ENCODE measurements at places on chromosomes 11 and 22.

GRCh38 chr11:72349616-72350218 is 84.6 kb downstream of the CLPB start:
- DNase-seq: peak; percentile 56

DNA sequence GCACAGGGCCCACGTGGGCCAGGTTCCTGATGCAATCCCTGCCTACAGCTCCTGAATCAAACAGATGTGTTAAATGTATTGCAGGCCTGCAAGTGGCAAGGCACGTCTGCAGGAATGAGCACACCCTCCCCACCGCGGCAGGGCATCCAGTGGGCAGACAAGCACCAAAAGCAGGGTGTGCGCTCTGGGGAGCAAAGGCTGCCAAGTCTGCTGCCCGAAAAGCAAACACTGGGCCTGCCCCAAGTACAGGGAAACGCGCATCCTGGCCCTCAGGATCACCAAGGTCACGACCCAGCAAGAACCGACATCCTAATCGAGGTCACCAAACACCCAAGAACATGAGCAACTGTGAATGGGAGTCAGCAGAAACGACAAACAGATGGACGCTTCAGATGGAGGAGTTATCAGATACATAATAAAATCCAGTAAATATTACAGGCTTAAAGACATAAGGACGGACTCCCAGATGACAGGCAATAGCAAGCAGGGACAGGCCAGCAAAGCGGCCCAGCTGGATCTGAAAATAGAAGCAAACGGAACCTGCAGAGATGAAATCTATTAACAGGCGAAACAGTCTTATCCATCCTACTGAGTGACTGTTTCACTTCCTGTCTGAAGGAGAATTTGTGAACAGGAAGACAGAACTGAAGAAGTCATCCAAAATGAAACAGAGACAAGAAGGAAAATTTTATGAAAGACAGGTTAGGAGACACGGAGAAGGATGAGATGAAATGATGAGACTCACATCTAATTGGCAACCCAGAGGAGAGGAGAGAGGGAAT is 26.7 kb downstream of the CARS1 start:
- DNase-seq: peak; percentile 21

GRCh38 chr11:108873941-108874340 is 209.1 kb downstream of the DDX10 start:
- DNase-seq: no peak

DNA sequence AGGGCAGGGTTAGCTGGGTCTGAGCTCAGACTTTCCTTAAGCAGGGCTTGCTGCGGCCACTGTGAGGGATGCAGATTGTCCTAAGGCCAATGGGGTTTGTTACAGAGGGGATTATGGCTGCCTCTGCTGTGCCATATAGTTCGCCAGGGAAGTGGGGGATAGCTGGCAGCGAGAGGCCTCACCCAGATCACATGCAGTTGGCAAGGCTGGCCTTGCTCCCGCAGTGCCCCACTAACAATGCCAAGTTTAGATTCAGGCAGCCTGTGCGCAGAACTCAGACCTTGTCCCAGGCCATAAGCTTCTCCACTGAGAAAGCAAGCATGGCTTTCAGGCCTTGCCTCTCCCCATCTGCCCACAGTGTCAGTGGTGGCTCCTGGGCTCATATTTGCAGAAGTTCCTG is 4.7 kb upstream of the APOL2 start:
- peak; percentile 53 for DNase-seq

DNA sequence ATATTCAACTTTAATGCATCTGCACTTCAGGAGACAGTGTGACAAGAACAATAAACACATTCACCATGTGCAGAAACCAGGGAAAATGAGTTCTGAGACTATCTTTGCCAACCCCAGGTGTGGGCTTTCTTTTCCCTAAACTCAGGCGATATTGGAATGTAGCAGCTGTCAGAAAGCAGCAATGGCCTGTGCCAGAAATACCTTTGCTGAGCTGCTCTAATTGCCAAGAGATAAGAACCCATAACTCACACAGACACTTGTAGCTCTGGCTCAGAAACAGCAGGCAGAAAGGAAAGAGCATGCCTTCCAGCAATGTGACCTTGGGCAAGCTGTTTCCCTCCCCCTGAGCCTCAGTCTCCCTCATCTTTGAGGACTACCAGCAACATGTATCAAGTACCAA is 77.6 kb downstream of the PLEKHA7 start:
- no peak for DNase-seq

GRCh38 chr11:65501472-65502273 is 2.8 kb downstream of the MALAT1 start:
- DNase-seq: no peak

- no peak for DNase-seq
Measured at GRCh38 chr11:70916351-70916750, 336.0 kb downstream of the SHANK2 start.

DNA sequence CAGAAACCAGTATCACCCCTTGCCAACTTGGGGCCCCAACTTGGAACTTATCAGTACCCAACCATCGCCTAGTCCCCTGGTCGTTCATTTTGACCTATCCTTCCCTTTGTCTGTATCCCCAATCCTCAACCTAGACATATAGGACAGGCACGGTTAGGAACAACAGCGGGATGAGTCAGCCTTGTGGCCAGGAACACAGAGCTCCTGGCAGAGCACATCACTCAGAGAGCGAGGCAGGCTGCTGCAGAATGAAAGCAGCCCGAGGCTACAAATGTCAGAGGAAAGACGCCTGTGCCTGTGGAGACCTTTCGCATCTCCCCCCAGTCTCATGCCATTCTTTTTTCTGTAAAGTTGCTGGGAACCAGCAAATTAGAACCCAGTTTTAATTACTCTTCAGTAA is 14.6 kb downstream of the DKK3 start:
- DNase-seq: peak; percentile 65

DNA sequence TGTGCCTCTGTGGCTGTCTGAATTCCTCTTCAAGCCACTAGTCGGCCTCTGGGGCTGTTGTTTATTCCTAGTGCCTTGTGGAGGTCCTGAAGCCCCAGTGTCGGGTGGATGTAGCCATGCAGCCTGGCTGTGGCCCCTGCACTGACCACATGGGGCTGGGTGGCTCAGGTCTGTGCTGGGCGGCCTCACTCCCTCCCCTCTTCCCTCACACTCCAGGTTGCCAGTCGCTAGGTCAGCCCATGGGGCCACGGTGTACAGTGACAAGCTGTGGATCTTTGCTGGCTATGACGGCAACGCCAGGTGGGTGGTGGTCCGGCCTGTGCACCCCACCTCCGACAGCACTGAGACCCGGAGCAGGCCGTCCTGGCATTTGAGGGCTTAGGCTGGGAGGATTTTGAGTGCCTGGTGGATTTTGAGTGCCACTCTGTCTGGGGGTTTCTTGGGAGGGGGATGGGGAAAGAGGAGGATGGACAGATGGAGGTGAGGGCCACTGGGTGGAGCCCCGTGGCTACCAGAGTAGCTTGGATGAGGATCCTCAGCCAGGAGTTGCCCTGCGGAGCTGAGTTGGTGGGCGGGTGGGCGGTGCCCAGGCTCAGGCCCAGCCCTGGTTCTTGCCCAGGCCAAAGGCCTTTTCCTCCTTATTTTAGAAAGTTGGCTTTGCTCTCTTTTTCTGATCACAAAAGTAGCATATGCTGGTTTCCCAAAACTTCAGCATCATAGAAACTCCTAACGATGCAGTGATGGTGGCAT is 6.7 kb downstream of the LZTR1 start:
- DNase-seq: no peak

GRCh38 chr11:13917904-13918303 is 44.6 kb upstream of the SPON1 start:
- DNase-seq: no peak

DNA sequence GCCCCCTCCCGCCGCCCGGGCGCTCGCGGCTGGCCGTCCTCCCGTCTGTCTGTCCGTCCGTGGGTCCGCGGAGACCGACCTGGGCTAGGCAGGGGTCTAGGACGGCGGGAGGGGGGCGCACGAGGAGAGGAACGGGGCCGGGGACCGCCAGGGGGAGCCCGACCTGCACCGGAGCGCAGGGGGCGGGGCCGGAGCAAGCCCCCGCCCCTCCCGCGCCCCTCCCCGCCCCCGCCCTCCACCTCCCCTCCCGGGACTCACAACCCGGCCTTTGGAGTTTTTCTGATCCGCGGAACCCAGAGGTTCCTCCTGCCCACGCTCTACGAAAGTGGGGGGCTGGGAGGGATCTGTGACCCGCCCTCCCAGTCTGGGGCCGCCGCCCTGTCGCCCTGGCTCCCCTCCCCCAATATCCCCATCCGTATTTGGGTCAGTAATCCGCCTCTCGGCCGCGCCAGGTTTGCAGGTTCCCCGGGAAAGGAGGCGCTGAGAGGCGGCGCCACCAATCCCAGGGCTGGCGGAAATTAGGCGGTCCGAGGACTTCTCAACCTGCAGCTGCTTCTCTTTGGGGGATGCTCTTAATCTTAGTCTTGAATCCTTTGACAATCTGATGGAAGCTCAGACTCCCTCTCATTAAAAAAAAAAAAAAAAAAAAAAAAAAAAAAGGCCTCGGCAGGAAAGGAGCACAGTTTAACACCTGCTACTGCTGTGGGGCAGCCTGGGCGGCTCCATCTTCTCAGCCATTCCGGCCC is 925 bp upstream of the KCNJ11 start:
- DNase-seq: peak; percentile 87

GRCh38 chr22:42873356-42873755 is 16.3 kb upstream of the ARFGAP3 start:
- no peak for DNase-seq

DNA sequence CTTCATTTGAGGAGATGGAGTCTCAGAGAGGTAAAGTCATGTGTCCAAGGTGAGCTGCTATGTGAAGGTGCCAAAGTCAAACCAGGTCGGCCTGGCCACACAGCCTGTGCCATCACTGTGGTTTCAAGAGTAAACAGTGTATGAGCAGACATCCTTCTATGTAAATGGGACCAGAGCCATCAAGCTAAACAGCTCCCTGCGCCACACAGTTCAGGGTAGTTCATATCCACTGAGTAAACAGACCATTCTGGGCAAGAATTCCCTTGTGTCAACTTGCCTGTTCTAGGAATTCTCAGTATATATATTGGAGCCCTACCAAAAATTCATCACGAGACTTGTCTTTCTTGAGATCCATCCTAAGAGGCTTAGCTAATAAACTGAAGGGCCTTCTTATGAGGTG is 77.5 kb downstream of the AMOTL1 start:
- DNase-seq: no peak

- DNase-seq: no peak
Measured at GRCh38 chr22:29450222-29450621, 11.8 kb downstream of the RFPL1 start.

DNA sequence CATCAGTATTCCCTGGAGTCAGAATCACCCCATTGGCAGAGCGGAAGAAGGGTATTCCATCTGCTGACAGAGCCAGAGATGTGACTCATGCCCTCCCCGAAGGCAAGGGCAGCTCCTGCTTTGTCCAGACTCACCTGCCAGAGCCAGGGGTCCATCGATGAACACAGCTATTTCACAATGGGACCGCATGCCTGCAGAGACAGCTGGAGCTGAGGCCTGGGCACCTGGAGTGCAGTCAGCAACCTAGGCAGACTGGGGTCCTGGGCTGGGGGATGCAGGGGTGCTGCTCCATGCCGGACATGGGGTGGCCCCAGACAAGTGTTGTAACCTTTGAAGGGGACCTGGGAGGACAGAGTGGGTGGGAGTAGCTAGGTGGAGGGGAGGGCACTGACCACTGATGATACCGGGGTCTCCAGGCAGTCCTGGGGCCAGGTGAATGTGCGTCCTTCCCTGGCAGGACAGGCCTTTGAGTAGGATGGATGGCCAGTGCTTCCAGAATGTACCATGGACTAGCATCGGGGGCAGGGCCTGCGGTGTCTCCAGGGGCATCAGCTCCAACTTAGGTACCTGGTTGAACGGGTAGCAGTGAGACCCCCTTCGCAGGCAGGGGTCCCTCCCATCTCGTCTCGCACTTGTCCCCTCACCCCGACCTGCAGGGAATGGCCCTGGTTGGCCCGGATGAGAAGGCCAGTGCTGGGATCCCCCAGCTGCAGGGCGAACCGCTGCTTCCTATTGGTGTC is 1.7 kb downstream of the TRPT1 start:
- DNase-seq: no peak

GRCh38 chr11:61976420-61976800 is 9.0 kb upstream of the FTH1 start:
- DNase-seq: no peak

DNA sequence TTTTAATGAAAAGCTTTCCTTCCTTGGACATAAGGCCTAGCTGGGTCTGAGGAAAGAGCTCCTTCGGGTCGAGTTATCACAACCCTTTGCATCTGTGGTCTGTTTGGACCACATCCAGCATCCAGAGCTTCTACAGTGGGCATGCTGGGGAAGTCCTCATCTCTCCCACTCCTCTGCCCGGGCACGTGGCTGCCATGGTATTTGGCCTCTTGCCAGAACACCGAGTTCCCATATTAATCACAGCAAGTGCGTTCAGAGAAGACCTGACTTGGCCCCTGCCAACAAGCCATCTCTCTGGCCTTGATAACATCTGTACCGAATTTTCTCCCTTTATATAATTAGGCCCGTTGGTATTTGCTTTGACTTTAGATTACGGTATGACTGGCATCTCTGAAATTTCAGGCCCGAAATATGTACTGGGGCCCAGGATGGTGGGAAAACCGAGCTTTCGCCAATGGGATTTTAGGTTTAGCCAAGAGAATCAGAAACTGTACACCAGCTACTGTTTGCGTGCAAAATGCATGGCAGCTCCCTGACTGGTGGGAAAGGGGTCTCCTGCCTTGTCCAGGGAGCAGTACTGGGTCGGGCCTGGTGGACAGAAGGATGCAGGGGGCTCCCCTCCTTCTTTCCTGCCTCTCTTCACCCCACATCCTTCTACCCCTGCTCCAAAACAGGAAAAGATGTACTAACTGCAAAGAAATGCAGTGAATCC is 90.0 kb downstream of the MICAL2 start:
- DNase-seq: peak; percentile 57

GRCh38 chr11:17063171-17064002 is 14.1 kb downstream of the RPS13 start:
- DNase-seq: peak; percentile 81

- DNase-seq: no peak
Measured at GRCh38 chr11:122048401-122048800, 67.6 kb downstream of the BLID start.

DNA sequence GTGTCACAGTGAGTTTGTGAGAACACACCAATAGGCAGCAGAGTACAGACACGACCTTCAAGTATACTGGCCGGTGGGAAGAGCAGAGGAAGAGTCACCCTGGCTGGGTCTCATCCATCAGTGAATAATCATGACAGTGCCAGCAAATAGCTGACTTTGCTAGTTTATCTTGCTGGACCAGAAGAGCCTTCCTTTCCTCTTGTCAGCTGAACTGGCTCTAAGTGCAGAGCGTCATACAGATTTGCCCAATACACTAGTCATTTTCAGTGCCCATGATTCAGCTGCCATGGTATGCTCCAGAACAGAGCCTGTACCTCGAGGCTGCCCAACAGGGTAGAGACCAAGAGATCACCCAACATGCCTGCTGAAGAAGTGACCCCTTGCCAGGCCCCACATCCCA is 82.9 kb upstream of the TBCEL start:
- DNase-seq: no peak

GRCh38 chr11:109554951-109555350 is 133.0 kb downstream of the C11orf87 start:
- no peak for DNase-seq

GRCh38 chr11:39817241-39817640 is 1642.2 kb downstream of the LRRC4C start:
- no peak for DNase-seq

Measured in left ventricle myocardium superior (tissue), 1 donor.